ENCODE measurements at places on chromosomes 3 and 15.

- no peak for DNase-seq
These were observed 16.6 kb upstream of the GYG1 start for GRCh38 chr3:148974726-148975125.

- DNase-seq = peak; percentile 65
These were observed 40.1 kb downstream of the VGLL4 start for GRCh38 chr3:11603628-11604027.

GRCh38 chr15:74044267-74045110, 37.9 kb downstream of the GOLGA6A start:
- DNase-seq = no peak

DNA sequence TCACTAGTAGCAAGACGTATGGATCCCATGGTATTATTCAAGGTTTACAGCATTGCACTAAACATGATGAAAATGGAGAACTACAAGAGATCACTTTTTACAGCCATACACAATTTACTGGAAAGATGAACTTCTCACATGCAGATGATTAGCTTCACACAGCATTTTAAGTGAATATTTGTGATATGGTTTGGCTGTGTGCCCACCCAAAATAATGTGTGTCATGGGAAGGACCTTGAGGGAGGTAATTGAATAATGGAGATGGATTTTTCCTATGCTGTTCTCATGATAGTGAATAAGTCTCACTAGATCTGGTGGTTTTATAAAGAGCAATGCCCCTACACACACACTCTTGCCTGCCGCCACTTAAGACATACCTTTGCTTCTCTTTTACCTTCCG, 662.0 kb upstream of the CCDC54 start:
- DNase-seq = no peak

- DNase-seq = peak; percentile 43
These were observed 684 bp downstream of the SLTM start for GRCh38 chr15:58932710-58933280.
